Fibroblast of skin of scalp (primary cell): ENCODE measurements at places on chromosomes 11 and 22.

GRCh38 chr11:44548032-44548695 is 17.3 kb upstream of the CD82 start:
- no peak for DNase-seq

- no peak for DNase-seq
Observed at GRCh38 chr22:20863366-20863765, 4.6 kb downstream of the SNAP29 start.

DNA sequence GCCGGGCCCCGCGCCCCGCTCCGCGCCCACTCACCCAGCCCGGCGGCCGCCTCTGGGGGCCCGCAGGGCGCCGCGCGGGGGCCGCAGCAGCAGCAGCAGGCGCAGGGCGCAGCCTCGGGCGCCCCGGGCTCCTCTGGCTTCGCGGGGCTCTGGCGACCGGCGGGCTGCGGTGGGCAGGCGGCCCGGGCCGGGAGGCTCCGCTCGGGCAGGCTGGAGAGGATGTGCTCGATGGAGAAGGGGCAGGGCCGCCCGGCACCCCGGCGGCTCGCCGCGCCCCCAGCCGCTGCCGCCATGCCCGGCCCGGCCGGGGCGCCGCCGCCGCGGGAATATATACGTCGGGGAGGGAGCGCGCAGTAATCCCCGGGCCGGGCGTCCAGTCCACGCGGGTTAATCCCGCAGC is at the start of gene GSC2:
Gene GSC2, minus strand, starts transcription at position 302 of the 400 bp plus-strand sequence. Its CDS starts 9 bp downstream, at position 293.
- DNase-seq: no peak

GRCh38 chr11:65121447-65121864 is 478 bp downstream of the FAU start:
- DNase-seq: no peak

- DNase-seq: no peak
Observed at GRCh38 chr22:44019846-44020245, 4.3 kb upstream of the PARVB start.

GRCh38 chr11:90448256-90448655 is 225.4 kb upstream of the CHORDC1 start:
- no peak for DNase-seq

GRCh38 chr11:75558939-75559843 is 2.9 kb upstream of the SERPINH1 start:
- peak; percentile 95 for DNase-seq

DNA sequence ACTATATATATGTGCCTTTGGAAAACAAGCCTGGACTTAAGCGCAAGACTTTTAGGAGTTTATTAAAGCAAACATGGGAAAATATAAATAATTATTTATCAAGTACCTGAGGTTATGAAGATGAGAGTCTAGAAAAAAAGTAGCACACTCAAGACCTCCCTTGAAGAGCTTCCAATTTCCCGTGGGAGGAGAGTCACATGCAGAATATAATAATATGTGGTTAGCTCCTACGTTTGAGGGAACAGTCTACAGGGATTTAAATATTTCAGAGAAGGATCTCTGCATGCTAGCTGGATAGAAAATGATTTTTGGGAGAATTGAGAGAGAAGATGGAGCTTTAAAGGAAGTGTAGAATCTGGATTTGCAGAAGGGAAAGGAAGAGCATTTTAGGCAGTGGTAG is 183.8 kb downstream of the SWAP70 start:
- peak; percentile 75 for DNase-seq

DNA sequence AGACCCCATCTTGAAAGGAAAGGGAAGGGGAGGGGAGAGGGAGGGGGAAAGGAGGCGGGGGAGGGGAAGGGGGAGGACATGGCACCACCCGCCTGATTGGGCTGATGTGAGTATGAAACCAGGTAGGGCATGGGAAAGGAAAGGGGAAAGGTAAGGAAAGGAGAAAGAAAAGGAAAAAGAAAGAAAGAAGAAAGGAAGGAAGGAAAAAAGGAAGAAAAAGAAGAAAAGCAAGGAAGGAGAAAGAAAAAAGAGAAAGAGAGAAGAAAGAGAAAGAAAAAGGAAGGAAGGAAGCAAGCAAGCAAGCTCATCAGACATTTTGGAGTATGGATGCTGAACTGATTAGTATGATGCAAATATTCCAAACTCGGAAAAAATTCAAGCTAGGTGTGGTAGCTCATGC is 36.0 kb upstream of the TFIP11 start:
- no peak for DNase-seq

- DNase-seq: no peak
Observed at GRCh38 chr11:64784813-64785581, 6.7 kb upstream of the SF1 start.

GRCh38 chr22:19849835-19850762 is 4.6 kb downstream of the GNB1L start:
- no peak for DNase-seq

DNA sequence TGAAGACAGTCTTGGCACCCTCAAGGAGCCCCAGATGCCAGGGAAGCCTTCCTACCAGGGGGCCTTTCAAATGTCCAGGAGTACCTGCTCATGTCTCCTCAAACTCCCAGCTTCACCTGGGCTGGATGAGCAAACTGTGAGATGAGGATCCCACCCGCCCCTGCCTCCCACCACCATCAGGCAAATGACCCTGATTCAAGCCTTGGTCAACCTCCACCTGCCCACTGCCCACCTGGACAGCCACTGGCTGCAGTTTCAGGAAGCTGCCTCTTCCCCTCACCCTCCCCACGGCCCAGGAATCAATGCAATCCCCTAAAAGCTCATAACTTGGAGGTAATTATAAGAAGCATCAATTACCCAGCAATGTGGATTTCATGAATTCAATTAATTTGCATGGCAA is 122.7 kb downstream of the BUD13 start:
- no peak for DNase-seq

DNA sequence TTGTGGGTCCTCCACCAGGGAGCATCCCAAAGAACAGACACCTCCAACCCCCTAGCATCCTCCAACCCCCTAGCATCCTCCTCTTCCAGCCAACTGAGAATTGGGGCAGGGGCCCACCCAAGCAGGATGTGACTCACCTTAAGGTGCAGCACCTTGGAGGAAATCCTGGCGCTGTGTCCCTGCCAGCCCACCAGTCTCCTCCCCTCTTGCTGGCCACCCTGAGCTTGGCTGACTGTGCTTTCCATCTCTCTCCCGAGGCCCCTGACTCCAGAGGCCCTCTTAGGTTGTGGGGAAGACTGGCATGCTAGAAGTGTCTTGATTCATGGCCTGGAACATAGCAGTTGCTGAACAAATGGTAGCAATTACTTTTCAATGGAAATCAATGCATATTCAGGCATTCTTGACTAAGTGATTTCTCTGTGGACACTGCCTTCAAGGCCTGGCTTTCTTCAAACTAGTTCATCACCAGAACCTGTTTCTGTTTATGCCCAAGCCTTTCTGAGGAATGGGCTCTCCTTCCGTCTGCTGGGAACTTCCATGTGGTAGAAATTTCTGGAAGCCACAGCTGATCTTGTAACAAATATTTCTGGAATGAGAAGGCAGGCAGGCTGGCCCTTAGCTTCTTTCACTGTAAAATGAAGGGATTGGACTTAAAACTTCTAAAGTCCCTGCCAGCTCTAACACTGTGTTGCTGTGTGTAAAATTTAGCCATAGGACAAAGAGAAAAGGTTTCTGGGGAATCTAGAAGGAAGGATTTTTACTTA is 60.5 kb downstream of the CEP164 start:
- DNase-seq: peak; percentile 78

DNA sequence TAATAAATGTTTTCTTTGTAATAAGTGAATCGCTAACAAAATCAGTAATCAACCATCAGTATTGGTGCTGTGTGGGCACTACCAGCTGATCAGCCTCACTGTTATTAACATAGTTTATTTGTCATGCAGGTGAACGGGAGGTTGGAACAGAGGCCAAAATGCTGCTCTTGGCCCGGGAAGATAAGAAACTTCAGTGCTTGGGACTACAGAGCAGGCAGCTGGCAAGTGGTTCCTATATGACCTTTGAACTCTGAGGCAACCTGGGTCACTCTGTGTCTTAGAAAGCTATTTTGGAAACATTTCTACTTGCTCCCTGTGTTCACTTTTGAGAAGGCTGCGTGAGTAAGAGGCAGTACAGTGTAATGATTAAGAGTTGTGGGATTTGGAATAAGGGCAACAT is 36.5 kb upstream of the DNAJB13 start:
- no peak for DNase-seq

DNA sequence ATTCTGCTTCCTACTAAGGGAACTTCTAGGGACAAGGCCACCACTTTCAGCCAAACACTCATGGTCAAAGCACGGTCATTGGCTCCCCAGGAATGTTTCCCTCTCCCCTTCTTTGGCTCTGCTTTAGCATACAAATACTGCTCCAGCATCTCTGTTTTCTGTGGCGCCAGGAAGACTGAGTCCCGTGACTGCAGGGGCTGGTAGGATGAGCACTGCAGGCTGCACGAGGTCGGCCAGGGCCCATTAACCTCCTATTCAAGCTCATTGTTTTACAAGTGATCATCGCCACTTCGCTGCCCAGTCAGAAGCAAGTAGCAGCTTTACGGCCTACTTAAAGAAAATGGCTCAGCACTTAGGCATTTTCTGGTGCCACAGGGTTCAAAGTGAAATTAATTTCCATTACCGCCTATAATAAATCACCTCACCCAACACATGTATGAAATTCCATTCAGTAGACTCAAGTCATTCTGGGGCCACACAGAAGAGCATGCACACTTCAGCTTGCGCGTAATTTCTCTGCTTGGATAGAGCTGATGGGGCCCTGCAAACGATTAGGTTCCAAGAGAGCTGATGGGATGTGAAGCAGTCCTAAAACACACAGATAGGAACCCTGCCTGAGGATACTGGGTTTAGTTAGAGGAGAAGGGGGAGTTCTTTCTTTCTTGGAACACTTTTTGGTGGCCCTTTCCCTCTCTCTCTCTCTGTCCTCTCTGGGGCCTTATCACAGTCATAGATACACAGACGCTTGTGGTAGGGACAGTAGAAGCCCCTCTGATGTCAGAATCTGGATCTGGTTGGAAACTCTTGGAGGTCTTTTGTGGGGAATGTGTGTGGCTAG is 173.7 kb downstream of the KIF18A start:
- peak; percentile 97 for DNase-seq

- no peak for DNase-seq
Observed at GRCh38 chr22:23207729-23208393, 27.6 kb downstream of the BCR start.

GRCh38 chr11:98561252-98561651 is 459.5 kb upstream of the CNTN5 start:
- no peak for DNase-seq

DNA sequence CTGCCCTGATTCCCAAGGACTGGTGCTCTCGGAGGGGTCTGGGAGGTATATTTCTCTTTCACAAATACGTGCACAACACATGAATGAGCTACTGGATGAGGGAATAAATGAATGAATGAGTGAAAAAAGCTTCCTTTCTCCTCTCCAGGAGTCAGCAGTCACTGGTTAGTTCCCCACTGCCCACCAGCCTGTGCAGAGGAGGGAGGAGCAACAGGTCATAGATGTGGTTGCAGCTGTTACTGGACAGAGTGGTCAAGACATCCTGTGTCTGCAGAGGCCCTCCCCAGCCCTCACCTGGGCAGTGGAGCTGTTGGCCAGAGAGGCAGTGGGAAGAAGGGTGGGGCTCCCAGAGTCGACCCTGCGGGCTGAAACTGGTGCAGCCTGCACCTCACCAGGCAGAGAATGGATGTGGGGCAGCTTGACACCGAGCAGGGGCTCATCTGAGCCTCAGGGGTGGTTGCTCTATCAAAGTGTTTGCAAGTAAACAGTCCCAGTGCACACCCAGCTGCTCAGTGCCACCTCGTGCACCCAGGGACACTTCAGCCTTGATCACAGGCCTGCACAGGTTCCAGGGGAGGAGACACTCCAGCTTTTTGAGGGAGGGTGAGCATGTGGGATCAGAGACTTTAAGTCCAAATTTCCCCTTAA is 1.4 kb upstream of the VPREB1 start:
- DNase-seq: no peak

GRCh38 chr11:113193946-113194345 is 120.4 kb upstream of the TTC12 start:
- no peak for DNase-seq

DNA sequence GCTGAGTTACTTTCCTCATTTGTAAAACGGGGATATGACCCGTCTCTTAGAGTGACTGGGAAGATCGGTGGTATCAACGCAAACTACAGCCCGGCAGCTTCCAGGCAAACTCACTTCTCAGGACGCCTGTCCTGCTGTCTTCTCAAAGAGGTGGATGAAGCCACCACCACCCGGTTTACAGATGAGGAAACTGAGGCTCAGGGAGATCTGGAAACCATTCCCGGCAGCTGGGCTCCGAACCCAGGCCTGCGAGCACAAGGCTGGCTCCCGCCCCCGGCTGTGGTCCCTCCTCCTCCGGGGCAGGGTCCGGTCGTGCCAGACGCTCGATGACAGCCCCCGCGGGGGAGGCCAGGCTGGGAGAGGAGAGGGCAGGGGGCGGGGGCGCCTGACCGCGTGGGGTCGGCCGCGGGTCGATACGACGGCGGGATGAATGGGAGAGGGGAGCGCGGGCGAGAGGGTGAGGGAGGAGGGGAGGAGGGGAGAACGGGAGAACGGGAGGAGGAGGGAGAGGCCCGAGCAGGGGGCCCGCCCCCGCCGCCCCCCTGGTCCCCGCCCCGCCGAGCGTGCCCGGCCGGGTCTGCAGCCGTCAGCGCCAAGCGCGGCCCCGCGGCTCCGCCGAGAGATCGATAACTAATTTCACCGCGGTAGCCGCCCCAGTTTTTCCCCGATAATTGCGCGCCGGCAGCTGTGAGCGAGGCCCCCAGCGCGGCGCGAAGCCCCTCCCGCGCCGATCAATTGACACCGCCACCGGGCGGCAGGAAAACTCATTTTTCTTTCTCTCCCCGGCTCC is 14.0 kb downstream of the IGLL1 start:
- DNase-seq: no peak

DNA sequence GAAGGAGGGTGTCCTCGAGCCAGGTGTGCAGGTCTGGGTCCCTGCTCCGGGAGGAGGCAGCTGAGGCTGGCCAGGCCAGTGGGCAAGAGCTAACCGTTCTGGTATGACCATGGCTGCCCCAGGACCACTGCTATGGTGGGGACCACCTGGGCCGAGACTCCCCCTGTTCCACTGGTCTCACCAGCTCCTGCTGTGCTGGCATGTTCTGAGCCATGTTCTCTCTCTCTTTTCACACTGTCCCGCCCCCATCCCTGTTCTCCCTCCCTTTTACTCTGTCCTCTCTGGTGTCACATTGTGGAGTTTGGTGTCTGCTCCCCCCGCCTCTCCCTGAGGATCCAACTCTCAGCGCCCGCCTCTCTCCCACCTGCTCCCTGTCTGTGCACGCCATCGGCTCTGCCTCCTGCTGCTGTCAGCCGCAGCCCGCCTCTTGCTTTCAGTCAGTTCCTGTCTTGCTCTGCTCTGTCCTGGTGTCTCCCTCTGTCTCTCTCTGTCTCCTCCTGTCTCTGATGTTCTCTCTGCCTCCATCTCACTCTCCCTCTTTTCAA is 66.4 kb downstream of the LRRC32 start:
- peak; percentile 52 for DNase-seq

DNA sequence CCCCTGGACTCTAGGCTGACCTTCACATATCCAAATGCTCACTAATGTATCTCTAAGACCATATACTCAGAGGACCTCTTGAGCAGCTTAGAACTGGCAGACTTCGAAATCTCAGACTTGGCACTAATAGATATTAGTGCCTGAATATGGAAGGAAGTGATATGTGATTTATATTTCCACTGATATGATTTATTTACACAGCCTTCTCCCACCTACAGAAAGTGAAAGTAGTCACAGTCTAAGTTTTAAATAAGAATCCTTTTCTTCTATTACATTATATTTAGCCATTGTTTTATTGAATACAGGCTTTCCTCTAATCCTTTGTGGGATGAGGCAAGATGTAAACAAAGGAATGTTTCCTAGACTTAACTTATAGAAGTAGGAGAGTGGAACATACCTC is 6.7 kb upstream of the NAV2 start:
- DNase-seq: no peak
